ENCODE measurements at places on chromosomes 1 and 21.
A peak's percentile ranks its signal among the peaks of the same experiment; 100 is the strongest.

DNA sequence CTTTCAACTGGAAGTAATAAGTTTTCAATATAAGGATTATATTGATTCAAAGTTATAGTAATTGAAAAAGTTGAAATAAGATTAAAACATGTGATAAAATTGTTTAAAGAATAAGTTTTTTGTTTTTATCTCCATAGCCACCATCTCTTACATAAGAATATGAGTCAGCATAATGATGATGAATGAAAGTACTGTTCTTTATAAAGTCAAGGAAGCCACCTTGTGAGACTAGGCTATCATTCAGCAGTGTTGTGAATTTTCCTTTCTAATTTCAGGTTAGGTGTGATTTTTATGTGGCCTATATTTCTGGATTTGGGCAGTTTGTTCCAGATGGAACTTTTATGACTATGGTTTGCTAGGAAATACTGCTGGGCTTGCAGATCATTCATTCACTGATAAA is 22.4 kb upstream of the ASB17 start:
- no peak overlapping the region for H3K27ac ChIP-seq
- H3K27me3 ChIP-seq, result no peaks in the 10 kb centered on the region
- H3K4me1 ChIP-seq, result no peaks in the 10 kb centered on the region
- H3K4me3 ChIP-seq, result no peak overlapping the region
- H3K36me3 ChIP-seq, result no peaks in the 10 kb centered on the region

GRCh38 chr1:234281826-234282489 is 91.3 kb upstream of the COA6 start:
- no peak overlapping the region for H3K27ac ChIP-seq
- no peak overlapping the region for H3K4me3 ChIP-seq
- no peaks in the 10 kb centered on the region for H3K27me3 ChIP-seq

DNA sequence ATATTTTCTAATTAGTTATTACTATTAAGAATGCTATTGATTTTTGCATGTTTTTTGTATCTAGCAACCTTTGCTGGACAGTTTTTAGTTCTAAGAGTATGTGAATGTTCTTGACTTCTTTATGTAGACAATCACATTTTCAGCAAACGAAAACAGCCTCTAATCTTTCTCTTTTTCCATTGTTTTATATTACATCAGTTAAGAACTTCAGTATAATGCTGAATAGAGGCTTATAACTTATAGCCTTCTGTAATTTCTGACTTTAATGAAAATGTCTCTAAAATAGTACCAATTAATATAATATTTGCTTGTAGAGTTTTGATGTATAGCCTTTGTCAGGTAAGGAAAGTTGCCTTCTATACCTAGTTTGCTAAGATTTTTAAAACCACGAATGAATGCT is 33.2 kb upstream of the ATF3 start:
- no peak overlapping the region for H3K27ac ChIP-seq
- H3K27me3 ChIP-seq, result no peaks in the 10 kb centered on the region
- H3K4me1 ChIP-seq, result no peaks in the 10 kb centered on the region
- no peak overlapping the region for H3K4me3 ChIP-seq

DNA sequence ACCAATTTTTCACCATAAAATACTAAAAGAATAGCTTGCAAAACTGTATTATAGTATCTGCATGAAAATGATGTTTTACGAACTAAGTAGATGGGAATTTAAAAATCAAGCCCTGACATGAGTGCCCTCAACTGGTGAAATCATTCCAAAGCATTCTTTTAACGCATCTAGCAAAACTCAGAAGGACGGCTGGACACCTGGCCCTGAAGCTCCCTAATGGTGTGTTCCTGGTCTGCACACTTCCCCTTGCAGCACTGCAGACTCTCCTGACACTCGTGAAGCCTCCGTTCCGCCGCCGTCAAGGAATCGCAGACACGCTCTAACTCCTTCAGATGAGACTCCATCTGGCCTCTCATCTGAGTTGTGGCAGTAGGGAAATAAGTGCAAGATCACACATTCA is 39.9 kb downstream of the ODF2L start:
- no peaks in the 10 kb centered on the region for H3K27me3 ChIP-seq
- H3K4me1 ChIP-seq, result no peaks in the 10 kb centered on the region
- no peak for DNase-seq
- peaks cover 26% of the 10 kb centered on the region for H3K36me3 ChIP-seq
- H3K4me3 ChIP-seq, result no peak overlapping the region
- no peak overlapping the region for H3K27ac ChIP-seq

GRCh38 chr21:35048706-35049617 is at the start of gene RUNX1:
RUNX1 (minus strand) TSS chr21:35049302.
- peak; percentile 37 for DNase-seq
- no peak within 1 kb of the TSS for H3K4me3 ChIP-seq
- H3K27ac ChIP-seq, result peak within 1 kb of the TSS; percentile 11
- H3K4me1 ChIP-seq, result peaks cover 44% of the 10 kb centered on the region

DNA sequence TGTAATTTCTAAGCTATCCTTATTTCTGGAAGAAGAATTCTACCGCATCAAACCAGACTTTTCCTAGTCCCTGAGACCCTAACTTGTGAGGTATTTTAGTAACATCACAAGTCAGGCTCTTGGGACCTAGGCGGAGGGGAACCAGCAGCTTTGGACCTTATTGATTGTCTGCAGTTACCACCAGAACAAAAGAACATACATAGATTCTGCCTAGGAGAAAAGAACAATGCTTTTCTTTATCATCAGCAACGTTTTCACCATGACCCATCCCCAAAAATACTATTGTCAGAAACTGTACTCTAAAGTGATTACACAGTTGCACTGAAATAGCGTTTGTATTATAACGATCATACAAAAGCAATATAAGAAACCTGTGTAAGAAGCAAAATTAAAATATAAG is 860.4 kb downstream of the USP25 start:
- H3K4me3 ChIP-seq, result no peak overlapping the region
- peaks cover 28% of the 10 kb centered on the region for H3K4me1 ChIP-seq
- H3K36me3 ChIP-seq, result no peaks in the 10 kb centered on the region
- DNase-seq, result no peak

- peaks cover 10% of the 10 kb centered on the region for H3K4me1 ChIP-seq
- no peak for DNase-seq
- H3K36me3 ChIP-seq, result no peaks in the 10 kb centered on the region
- no peaks in the 10 kb centered on the region for H3K27me3 ChIP-seq
- H3K4me3 ChIP-seq, result no peak overlapping the region
- H3K27ac ChIP-seq, result no peak overlapping the region
These were observed 301.1 kb upstream of the NRIP1 start for GRCh38 chr21:15365751-15366392.

DNA sequence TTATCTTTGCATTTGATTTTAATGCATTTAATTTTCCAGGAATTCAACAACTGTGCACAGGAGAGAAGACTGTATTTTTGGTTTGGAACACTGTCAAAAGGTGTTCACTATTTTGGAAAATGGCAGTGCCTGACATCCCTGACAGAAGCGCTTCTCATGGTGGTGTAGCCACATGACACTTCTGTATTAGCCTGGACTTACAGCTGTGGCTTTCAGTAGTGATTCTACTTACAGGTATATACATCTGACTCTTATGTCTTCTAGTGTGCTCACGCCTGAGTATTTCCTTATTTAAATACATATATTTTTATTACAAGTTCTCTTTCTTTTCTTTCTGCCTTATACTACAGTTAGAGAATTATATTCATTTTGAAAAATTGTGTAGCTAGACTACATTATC is 52.3 kb upstream of the C8B start:
- DNase-seq, result no peak
- no peaks in the 10 kb centered on the region for H3K27me3 ChIP-seq
- H3K4me3 ChIP-seq, result no peak overlapping the region

GRCh38 chr1:119510046-119510445 is 3.0 kb downstream of the HSD3B1 start:
- H3K36me3 ChIP-seq, result no peaks in the 10 kb centered on the region
- H3K27me3 ChIP-seq, result no peaks in the 10 kb centered on the region
- no peaks in the 10 kb centered on the region for H3K4me1 ChIP-seq
- DNase-seq, result no peak
- no peak overlapping the region for H3K27ac ChIP-seq

- no peak for DNase-seq
- peaks cover 15% of the 10 kb centered on the region for H3K4me1 ChIP-seq
- no peak overlapping the region for H3K27ac ChIP-seq
- no peaks in the 10 kb centered on the region for H3K36me3 ChIP-seq
- no peaks in the 10 kb centered on the region for H3K27me3 ChIP-seq
These were observed 3.2 kb upstream of the AK2 start for GRCh38 chr1:33039840-33040239.

GRCh38 chr1:78377356-78377928 is 113.3 kb upstream of the PTGFR start:
- H3K36me3 ChIP-seq, result no peaks in the 10 kb centered on the region
- no peak for DNase-seq
- no peak overlapping the region for H3K27ac ChIP-seq
- no peak overlapping the region for H3K4me3 ChIP-seq
- no peaks in the 10 kb centered on the region for H3K4me1 ChIP-seq

- no peak overlapping the region for H3K27ac ChIP-seq
- H3K4me1 ChIP-seq, result no peaks in the 10 kb centered on the region
- DNase-seq, result no peak
- no peak overlapping the region for H3K4me3 ChIP-seq
- no peaks in the 10 kb centered on the region for H3K36me3 ChIP-seq
- H3K27me3 ChIP-seq, result no peaks in the 10 kb centered on the region
These were observed 116.2 kb downstream of the PTBP2 start for GRCh38 chr1:96837781-96838216.

DNA sequence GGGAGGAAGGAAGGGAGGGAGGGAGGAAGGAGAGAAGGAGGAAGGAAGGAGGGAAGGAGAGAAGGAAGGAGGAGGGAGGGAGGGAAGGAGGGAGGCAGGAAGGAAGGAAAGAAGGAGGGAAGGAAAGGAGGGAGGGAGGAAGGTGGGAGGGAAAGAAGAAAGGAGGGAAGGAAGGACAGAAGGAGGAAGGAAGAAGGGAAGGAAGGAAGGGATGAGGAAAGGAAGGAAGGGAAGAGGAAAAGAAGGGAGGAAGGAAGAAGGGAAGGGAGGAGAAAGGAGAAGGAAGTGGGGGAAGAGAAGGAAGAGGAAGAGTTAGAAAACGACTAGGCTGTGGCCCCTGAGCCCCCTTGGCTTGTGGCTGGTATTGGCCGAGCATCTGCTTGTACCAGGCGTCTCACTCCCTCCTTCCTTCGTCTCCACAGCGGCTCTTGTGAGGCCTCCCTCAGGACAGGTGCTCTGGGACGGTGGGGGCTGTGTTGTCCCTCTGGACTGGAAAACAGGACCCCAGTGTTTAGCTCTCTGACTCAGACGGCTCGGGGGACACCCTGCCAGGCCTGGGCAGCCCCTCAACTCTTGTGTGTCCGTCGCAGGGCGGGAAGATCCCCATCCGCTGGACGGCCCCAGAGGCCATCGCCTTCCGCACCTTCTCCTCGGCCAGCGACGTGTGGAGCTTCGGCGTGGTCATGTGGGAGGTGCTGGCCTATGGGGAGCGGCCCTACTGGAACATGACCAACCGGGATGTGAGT is 36.2 kb upstream of the C1QA start:
- no peak overlapping the region for H3K27ac ChIP-seq
- H3K27me3 ChIP-seq, result peaks cover 9% of the 10 kb centered on the region
- no peaks in the 10 kb centered on the region for H3K36me3 ChIP-seq
- H3K4me3 ChIP-seq, result no peak overlapping the region
- no peaks in the 10 kb centered on the region for H3K4me1 ChIP-seq
- DNase-seq, result no peak

DNA sequence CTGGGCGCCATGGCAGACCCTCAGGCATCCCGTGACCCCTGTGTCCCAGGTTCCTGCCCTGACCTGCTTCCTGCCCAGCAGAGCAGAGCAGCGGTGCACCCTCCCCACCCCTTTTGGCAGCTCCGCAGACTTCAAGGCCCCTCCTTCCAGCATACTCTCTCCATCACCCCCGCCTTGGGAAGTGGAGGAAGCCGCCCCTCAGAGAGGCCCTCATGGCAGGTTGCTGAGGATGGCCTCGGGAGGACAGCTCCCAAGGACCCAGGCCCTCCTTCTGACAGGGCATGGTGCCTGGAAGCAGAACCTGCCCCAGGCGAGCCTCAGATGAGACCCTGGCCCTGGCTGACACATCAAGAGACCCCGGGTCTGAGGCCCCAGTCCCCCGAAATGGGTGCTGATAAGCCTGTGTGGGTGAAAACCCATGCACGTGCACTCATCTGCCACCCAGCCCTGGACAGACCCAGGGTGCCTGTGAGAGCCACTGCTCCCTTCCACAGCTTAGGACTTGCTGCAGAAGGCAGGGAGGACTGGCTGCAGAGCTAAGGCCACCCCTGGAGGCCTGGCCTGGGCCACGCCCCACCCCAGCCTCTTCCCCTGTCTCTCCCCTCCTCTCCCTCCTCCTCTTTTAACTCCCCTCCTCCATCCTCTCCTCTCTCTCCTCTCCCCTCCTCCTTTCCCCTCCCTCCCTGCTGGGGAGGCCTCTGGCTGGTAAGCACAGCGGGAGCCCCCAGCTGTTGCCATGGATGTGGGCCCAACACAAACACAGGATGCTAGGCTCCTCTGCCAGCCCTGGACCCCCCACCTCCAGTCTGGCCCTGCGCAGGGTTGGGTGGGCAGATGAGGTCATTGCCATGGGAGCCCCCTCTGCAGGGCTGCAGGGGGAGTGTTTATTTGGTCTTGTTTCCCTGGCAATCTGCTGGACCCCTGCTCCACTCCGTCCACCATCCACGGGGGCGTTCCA is 33.7 kb downstream of the WNT9A start:
- H3K36me3 ChIP-seq, result no peaks in the 10 kb centered on the region
- no peaks in the 10 kb centered on the region for H3K4me1 ChIP-seq
- H3K27me3 ChIP-seq, result no peaks in the 10 kb centered on the region
- DNase-seq, result no peak
- no peak overlapping the region for H3K4me3 ChIP-seq
- H3K27ac ChIP-seq, result no peak overlapping the region

DNA sequence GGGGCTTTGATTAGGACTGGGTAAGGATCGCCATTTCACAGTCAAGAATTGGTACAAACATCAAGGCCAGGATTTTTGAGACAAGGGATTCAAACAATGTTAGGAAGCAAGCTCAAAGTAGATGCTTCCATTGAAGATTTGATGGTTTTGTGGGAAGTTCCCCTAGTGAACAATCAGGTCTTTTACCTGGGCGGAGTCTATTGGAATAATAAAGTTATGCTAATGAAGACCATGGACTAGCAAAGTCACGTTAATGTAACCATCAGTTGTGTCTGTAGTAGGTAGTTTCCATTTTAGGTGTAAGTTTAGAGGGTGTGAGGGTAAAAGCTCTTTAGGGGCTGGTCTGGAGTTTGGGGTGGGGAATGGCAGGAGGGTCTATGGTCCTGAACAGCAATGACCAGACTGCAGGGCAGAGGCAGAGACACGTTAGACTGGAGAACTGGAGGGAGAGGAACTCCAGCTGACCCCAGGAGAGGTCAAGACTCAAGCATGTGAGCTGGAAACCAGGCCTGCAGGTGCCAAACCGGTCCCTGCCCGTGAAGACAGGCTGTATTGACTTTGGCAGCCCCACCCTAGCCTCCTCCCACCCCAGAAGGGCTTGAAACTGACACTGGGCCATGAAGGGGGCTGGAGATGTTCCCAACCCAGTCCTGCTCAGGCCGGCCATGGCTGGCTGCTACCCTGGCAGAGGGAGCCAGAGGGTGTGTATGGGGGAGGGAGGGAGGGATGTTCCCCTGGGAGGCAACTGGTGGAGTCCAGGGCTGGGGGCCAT is 36.0 kb upstream of the GPR37L1 start:
- H3K36me3 ChIP-seq, result no peaks in the 10 kb centered on the region
- H3K4me1 ChIP-seq, result no peaks in the 10 kb centered on the region
- H3K4me3 ChIP-seq, result no peak overlapping the region
- peaks cover 3% of the 10 kb centered on the region for H3K27me3 ChIP-seq
- no peak overlapping the region for H3K27ac ChIP-seq
- DNase-seq, result no peak
